Stimulated activated CD4-positive, alpha-beta T cell treated with anti-CD3 and anti-CD28 coated beads, TNF-alpha, amount 100 ng/mL, for 24 hours (primary cell): ENCODE measurements at places on chromosomes 6 and 20.
A peak's percentile ranks its signal among the peaks of the same experiment; 100 is the strongest.

GRCh38 chr6:105305521-105305920, 97.4 kb downstream of the PREP start:
- DNase-seq = no peak

DNA sequence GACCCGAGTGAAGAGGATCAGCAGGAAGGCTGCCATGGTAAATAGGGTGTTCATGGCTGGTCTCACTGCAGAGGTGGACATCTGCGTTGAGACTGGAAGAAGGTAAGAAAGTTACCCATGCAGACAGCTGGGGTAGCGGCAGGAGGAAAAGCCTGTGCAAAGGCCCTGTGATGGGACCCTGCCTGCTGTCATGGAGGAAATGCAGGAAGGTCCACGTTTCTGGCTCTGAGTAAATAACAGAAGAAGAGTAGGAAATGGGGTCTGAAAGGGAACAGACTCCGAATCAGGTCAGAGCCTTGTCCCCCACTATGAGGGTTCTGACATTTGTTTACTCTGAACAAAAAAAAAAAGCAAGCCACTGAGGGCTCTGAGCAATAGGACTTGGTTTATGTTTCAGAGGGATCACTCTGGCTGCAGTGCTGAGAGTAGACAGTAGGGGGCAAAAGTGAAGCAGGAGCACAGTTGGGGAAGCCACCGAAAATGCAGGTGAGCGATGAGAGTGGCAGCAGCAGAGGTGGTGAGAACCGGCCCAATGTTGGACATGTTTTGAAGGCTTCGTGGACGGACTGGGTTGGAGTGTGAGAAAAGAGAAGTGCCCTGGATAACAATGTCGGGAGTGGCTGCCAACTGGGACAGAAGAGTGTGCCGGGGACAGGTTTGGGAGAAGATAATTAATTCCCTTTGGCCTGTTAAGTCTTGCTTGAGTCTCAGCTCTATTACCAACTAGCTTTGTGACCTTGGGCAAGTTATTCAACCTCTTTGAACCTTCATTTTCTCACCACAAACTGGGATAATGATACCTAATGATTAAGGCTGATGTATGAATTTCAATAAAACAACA, 57.9 kb upstream of the MAP7 start:
- peak; percentile 75 for DNase-seq

DNA sequence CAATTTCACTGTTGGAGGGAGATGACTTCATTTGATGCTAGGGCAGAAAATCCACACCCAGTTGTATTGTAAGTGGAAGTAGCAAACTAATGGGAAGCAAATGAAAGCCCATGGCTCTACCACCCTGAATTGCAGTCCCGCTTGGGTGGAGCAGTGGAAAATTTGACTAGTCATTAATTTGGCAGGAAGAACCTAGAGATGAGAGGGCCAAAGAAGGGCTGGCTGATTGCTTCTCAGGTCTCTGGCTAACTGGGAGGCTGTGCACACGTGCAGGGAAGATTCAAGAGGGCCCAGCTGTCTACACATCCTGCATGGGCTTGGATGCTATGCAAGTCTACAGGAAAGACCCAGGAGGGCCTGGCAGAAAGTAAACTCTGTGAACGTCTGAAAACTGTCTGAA, 466.2 kb downstream of the TFAP2A start:
- DNase-seq = no peak

DNA sequence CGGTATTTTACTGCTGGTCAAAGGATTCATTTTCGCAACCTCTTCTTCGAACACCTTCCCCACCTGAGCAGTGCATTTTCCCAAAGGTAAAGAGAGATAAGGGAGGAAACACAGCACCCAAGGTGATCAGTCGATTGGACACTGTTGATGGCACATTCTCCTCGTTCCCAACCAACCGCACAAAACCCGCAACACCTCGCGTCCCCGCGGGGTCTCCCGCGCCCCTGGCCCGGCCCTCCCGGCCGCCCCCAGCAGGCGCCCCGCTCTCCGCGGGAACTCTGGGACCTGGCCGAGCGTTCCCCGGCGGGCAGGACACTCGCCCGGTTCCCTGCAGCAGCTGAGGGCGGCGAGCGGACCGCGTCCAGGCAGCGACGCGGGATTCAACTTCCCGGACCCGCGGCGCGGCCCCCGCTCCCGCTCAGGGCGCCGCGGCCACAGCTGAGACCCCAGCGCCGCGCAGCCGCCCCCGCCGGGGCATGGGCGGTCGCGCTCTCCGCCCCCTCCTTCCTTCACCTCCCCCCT, 506 bp downstream of the RGS17 start:
- no peak for DNase-seq

DNA sequence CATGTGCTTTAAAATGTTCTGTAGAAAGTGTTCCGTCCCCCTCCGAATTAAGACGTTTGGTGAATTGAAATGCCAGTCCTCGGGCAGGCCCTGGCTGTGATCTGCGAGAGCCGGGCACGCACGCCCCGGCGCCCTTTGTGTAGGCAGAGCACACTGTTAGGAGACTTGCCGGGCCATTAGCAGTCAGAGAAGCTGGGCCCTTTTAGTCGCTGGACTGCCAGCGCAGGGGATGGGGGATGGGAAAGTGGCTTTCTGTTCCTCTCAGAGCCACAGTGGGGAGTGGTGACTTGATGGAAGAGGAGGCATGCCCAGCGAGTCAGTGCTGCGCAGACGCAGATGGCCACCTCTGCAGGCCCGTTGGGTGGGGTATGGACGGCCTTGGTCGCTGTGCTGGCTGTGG, 2.2 kb downstream of the PPP1R3G start:
- no peak for DNase-seq

DNA sequence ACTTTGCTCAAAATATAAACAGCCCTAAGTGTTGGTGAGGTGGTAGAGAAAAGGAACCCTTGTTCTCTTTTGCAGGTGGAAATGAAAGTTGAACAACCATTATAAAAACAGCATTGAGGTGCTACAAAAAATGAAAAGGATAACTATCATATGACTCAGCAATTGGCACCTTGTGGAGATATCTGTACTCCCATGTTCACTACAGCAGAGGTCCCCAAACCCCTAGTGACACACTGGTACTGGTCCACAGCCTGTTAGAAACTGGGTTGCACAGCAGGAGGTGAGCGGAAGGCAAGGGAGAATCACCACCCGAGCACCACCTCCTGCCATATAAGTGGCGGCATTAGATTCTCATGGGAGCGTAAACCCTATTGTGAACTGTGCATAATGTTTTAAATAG, 267.4 kb upstream of the THEMIS start:
- no peak for DNase-seq

GRCh38 chr6:73727114-73727513, 31.1 kb downstream of the CD109 start:
- DNase-seq = no peak

DNA sequence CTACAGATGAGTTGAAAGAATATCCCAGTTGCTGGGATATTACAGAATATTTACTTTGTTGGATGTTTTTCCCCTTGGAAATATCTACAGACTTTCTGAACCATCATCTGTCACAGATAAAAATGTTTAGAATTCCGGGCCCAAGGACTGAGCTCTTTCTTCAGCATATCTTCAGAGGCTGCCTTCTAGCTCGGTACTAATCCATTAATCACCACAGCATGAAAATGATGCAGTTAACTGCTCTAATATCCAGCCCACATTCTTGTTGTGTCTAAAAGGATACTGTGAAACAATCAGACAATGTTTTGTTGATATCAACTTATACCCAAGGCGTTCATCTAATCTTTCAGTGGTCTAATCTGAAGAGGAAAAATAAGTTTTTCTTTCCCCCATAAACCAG, 247.4 kb downstream of the TBC1D32 start:
- DNase-seq = no peak

GRCh38 chr6:159068904-159069578, 24.2 kb upstream of the TAGAP start:
- DNase-seq = no peak

GRCh38 chr20:25246182-25246999, 1.5 kb upstream of the PYGB start:
- no peak for DNase-seq

- no peak for DNase-seq
Measured at GRCh38 chr6:46985943-46986342, 56.2 kb downstream of the ADGRF1 start.

- DNase-seq = no peak
Measured at GRCh38 chr6:31336896-31337496, 20.0 kb downstream of the HLA-B start.

DNA sequence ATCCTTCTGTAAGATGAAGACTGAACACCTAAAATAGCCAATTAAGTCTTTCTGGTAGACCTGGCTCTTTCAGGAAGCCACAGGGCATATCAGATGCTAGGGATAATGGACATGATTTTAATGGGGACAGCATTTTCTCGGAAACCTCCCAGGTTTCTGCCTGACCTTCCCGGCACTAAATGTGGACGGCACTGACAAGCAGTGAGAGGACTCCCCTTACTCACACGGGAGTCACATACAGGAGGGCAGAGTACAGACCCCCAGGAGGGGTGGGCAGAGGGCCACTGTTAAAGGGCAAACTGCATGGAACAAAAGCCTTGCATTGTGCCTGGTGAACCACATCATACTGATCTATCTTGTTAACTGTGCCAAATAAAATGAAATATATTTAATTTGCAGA, 19.9 kb downstream of the PSMG4 start:
- no peak for DNase-seq

GRCh38 chr20:6103301-6103700, 19.5 kb downstream of the FERMT1 start:
- DNase-seq = no peak

- no peak for DNase-seq
Measured at GRCh38 chr6:63677282-63677681, 41.7 kb downstream of the PHF3 start.

- no peak for DNase-seq
Measured at GRCh38 chr6:138815221-138815620, 19.3 kb downstream of the ECT2L start.

- no peak for DNase-seq
Measured at GRCh38 chr20:14992153-14992552, 654.7 kb upstream of the FLRT3 start.

DNA sequence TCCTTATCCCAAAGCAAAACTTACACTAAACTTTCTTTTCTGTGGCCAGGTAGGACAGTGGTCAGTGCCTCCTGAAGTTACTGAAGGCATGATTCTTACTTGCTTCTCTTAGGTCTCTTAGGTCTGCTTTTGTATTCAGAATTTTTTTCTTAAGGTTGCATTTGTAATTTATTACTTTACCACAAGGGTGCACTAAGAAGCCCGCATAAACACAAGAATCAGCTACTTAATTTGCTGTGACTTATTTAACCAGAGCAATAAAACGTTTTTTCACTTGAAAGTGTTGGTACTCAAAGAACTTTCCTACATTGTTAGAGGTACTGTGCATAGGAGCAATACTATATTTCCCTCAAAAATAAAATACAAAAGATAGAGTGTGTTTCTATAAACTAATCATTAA, 75.4 kb upstream of the LAMA2 start:
- DNase-seq = no peak

GRCh38 chr6:161195386-161195785, 78.5 kb downstream of the AGPAT4 start:
- no peak for DNase-seq

DNA sequence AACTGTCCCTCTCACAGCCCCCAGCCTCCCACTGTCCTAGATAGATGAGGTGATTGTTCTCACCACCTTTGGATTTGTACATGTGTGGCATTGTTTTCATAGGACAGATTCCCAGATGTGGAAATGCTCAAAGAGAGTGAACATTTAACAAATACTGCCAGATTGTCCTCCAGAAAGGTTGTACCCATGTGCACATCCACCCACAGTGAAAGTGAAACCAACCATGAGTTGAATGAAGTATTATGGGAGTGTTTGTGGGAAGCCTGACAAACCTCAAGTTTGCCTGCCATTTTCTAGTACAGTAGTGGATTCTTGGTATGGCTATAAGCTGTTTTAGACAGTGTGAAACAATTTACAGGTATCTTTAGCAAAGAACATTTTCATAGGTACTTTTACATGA, 42.7 kb downstream of the ANKRD6 start:
- DNase-seq = no peak

GRCh38 chr6:89209457-89209856, 7.7 kb downstream of the GABRR1 start:
- DNase-seq = no peak

GRCh38 chr20:19907326-19908056, 109.7 kb upstream of the NAA20 start:
- DNase-seq = no peak

DNA sequence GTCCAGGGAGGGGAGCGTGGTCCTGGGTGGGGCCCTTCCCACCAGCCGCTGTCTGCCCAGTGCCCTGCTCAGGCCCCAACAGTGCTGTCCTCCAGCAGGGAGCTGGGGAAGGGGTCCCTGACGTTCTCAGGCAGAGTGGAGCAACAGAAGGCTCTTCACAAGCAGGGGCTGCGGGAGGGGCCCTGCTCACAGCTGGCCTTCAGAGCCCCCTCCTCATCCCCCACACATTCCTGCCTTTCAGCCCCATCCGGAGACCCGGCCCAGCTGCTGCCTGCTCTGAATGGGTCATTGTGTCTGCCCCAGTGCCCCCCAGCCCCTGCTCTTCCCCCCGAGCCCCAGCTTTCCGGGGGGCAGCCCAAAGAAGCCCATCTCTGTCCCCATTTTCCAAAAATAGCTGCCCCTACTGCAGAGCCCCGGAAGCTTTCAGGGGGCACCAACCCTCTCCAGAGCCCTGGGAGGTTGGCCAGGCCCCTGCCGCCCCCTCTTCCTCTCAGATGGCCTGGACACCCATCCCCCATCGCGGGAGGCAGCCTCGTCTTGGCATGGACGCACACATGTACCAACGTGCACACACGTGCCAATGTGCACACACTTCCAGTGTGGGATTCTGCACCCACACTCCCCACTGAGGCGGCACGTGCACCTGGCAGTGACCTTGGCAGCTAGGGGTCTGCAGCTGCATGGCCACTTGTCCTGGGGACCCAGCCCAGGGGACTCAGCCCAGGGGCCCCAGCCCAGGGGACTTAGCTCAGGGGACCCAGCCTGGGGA, 3.7 kb downstream of the COL20A1 start:
- DNase-seq = no peak

DNA sequence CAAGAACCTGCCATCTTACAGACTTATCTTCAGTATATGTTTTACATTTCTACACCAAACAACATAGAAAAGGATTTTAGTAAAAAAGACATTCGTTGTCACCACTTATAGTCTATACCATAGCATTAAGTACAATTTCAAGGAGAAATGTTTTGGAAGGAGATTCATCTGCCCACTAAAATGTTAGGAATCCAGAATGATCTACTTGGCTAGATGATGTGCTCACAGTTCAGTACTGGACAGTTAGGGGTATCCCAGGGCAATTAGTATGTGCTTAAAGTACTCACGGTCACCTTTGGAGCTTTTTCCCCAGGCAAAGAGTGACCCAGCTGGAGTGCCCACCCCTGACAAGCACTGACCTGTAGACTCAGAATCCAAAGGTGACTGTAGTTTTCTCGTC, 222.9 kb downstream of the SLC24A3 start:
- DNase-seq = no peak

- no peak for DNase-seq
Measured at GRCh38 chr20:53565254-53565653, 28.4 kb downstream of the ZNF217 start.
